ENCODE measurements at places on chromosomes 6 and 20.

GRCh38 chr20:59146780-59147565, 16.6 kb upstream of the ZNF831 start:
- no peak for DNase-seq

- DNase-seq: no peak
Measured at GRCh38 chr6:1705183-1705582, 95.5 kb downstream of the FOXC1 start.

DNA sequence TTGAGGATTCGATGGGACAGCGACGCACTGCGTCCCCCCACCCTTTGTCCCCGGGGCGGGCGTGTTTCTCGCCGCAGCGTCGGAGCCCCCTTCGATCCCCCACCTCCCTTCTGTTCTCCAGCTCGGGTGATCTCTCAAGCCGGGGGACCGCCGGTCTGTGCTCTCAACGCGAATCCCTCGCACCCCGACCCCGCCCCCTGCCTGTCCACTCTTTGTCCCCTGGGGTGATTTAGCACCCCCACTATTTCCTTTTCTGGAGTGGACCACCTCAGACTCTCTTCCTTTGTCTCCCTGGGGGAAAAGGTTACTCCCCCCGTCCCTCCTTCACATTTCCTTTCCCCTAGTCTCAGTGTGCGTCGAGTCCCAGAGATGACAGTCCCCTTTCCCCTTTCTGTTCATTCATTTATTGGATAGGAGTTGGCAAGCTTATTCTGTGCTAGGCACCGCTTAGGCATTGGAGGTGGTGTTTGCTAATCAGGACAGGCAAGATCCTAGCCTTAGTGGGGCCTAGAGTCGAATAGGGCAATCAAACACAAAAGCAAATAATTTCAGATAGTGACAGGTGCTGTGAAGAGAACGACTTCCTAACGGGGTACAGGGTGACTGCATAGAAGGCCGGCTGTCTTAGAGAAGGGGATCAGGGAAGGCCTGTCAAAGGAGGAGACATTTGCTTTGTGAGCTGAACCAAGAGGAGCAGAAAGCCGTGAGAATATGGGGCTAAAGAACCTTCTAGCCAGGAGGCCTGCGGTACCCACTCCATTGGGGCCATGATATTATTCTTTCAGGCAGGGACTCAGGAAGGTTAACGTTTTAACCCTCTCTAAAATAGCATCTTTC, 741 bp downstream of the PTPN1 start:
- no peak for DNase-seq

DNA sequence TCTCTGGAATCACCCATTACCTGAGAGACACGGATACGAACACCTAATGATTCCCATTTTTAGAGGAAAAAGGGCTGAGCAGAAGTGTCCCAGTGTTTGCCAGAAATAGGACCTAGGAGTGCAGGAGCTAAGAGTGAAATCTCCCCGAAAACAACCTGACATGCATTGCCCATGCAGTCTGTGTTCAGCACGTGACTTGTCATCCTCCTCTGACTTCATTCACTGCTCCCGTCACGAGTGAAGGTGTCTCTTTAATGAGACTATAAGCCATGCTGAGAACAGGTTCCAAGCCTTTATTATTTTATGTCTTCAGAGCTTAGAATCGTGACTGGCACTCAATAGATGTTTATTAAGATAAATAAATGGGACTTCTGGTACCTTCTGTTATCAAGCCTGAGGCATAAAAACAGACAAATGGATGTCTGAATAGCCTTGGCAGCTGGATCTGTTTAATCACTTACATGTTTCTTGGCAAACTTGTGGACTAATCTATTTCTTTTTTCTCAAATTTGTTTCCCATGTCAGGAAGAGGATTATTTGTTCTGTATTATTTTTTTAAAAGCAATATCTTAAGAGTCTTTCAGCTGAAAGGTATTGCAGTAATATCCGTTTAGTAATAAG, 3.7 kb upstream of the MLIP start:
- no peak for DNase-seq

DNA sequence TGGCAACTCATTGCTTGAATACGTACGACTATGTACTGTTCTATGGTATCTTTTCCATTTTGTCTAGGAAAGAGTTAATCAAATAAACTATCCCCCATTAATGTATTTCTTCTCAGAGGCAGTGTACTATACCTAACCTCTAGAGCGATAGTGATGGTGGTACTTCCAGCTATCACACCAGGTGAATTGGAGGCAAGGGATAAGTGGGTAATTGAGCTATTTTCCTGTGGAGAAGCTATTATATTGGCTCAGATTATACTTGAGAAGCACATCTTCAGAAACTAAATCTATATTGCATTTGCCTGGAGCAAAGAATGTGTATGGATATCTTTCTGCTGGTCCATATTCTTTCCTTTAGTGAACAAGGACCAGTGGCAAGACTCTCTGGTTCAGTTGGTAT, 430.7 kb upstream of the KHDRBS2 start:
- DNase-seq: no peak

- no peak for DNase-seq
Measured at GRCh38 chr6:113691260-113691656, 165.9 kb upstream of the MARCKS start.

- no peak for DNase-seq
Measured at GRCh38 chr6:3929281-3929798, 80.2 kb downstream of the FAM50B start.

GRCh38 chr6:156582509-156582992, 194.6 kb upstream of the ARID1B start:
- DNase-seq: peak; percentile 55

GRCh38 chr6:30612213-30612612, 4.8 kb downstream of the PPP1R10 start:
- DNase-seq: no peak

GRCh38 chr6:130206479-130206878, 16.3 kb downstream of the SAMD3 start:
- DNase-seq: no peak

GRCh38 chr20:62248890-62249560, 10.7 kb downstream of the OSBPL2 start:
- DNase-seq: no peak

DNA sequence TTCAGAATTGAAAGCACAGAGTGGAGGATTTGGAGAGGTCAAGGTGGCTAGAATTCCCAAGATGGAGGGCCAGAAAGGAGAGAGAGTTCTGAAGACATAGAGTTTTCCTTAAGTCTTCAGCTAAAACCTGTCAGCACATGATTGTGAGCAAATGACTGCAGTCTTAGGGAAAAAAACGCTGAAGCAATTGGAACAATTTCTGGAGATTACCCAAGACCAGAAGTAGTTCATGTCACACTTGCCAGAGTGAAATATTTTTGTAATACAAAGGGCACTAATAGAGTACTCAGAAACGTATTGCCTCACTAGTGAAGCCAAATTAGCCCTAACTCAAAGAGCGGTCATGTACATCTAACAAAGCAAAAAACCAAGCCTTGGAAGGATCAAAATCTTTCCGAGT, 541.3 kb upstream of the MARCKS start:
- DNase-seq: no peak

DNA sequence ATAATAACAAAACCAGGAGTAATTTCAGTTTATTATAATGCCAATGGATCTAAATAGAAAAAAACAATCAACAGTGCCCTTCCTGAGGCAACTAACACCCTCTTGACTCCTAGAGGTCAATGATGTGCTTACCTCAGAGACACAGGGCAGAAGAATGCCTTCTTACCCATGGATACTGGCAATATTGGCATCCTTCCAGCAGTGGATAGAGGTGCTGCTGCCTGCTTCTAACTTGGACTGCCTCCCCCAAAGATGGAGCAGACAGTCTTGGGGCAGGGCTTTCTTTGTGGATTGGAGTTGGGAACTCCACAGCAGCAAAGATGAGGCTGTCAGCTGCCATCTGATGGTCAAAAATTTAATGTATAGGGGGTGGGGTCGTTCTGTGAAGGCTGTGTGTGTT, 78.7 kb downstream of the AK9 start:
- DNase-seq: no peak

DNA sequence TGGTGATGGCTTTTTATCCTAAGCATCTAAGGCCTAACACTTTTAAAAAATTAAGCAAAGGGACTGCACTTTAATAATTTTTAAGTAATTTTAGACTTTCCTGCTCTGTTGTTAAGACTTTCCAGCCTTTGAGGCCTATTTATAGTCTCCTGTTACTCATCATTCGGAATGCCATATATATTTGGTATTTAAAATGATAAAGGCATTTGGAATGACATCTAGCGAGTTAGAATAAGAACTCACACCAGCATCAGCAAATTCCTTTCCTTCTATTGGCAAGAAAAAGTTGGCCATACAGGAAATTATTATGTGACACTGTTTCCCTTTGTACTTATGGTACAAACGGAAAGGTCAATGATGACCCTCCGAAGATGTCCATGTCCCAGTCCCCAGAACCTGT, 88.1 kb upstream of the STMND1 start:
- DNase-seq: peak; percentile 16

DNA sequence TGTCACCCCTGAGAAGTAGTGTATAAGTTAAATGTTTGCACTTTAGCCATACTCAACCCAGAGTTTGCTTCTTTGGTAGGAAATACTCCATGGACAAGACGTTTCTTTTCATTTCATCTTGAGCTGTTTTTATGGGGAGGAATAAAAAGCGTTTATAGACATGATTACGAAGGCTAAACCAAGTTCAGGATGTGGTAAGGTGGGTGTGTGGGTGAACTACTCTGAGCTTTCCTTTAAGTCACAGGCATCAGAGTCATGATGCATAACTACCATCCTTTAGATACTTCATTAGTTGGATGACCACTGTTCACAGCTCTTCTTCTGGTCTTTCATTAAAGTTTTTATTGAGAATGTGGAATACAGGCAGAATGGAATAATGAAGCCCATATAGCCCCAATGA, 48.9 kb downstream of the EBF4 start:
- no peak for DNase-seq

GRCh38 chr20:59526242-59527225, 77.8 kb upstream of the PHACTR3 start:
- DNase-seq: peak; percentile 37

- no peak for DNase-seq
Measured at GRCh38 chr20:15077733-15078250, 740.4 kb upstream of the FLRT3 start.

- peak; percentile 63 for DNase-seq
Measured at GRCh38 chr6:28865401-28866204, 58.2 kb downstream of the TRIM27 start.

GRCh38 chr6:42963855-42964605, 3.5 kb downstream of the GNMT start:
- peak; percentile 47 for DNase-seq

DNA sequence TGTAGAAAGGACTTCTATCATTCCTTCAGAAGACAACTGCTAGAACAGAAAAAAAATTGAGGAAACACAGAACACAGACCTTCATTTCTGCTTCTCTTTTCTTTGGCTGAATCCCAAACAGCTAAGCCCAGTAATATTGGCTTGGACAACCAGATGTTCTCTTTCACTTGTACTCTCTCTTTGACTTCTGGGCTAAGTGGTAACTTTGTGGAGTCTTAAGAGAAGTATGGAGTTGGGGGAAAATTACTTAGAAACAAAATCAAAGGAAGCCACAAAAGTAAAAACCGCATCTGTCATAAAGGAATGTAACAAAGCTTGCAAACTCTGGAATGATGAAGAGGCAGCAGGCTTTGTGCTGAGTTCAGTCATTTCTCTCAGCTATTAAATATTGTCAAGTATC, 587.5 kb downstream of the CBLN4 start:
- DNase-seq: peak; percentile 18

DNA sequence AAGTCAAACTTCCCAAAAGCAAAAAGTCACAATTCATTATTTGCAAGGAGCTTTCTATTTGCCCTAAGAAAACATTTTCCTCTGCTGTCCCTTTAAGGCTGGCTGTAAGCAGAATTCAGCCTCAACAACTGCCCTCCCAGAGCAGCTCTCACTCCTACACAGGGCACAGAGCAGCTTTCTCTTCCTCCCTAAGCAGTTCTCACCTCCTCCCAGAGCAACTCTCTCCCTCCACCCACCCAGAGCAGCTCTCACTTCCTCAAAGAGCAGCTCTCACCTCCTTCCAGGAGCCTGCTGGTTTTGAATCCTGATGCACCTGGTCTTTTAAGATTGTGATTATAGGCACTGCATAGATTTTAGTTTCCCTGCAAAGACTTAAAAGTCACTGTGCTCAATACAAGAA, 120.6 kb upstream of the TMEM181 start:
- DNase-seq: no peak

DNA sequence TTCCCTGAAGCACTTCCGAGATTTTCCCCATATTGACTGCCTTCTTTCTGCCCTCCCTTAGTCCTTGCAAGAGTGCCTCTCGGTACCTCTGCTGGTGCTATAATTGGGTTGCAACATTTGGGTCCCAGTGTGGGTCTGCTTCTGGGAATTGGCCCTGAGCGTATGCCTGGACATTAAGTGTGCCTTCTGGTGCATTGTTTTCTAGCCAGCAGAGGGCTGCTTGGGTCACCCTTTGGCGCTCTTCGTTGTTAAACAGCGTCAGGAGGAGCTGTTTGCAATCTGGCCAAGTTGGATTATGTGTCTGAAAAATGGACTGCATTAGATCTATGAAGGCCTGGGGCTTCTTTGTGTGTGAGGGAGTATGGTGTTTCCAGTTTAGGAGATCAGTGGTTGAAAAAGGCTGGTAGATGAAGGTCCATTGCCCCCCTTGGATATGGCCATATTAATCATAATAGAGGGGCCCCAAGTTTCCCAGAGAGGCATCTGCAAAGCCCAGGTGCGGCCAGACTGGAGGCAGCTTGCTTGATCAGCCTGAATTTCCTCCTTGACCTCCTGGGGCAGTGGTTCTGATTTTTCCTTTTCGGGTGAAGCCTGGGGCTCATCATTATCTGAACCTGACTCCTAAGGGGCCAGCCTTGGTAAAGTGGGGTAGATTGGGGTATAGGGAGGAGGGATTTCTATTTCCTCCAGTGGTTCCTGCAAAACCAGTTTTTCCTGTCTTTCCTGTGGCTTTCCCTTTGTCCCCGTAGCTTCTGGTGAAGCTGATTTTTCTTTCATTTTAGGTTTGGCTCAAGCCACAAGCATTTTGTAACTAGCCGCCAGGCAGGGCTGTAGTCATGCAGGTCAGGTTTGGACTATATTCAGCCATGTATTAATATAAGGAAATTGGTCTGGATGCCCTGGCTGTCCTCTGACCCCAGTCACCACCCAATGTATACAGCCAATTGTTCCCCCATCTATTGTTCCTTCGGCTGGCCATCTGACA, 85.4 kb upstream of the GPR6 start:
- DNase-seq: no peak
